Adrenal gland (tissue), 19 donors: ENCODE measurements at places on chromosomes 2 and 18. TPM values are rescaled to one million over a fixed set of nuclear protein-coding genes. Genes with fewer than 3 reads are reported as not detected.

The TWIST2 gene
- 3.4 TPM for total RNA-seq

The MOCOS gene
- 15.3 TPM for total RNA-seq

The MRO gene
- total RNA-seq = 9.4 TPM

The BIN1 gene
- 191 TPM for total RNA-seq

The TOGARAM2 gene
- 1.1 TPM for total RNA-seq

The GALNT13 gene
- total RNA-seq = 6.4 TPM
